NCI-H2171 (cell line): ENCODE measurements at places on chromosomes 3 and 15.

- peak; percentile 43 for DNase-seq
These were observed 2.1 kb upstream of the GNAT1 start for GRCh38 chr3:50189274-50189673.

- no peak for DNase-seq
These were observed 110.1 kb downstream of the MOBP start for GRCh38 chr3:39577541-39577940.

- DNase-seq: no peak
These were observed 8.9 kb downstream of the ECE2 start for GRCh38 chr3:184284696-184285095.

GRCh38 chr3:71127052-71127831, 456.3 kb downstream of the FOXP1 start:
- DNase-seq: no peak

DNA sequence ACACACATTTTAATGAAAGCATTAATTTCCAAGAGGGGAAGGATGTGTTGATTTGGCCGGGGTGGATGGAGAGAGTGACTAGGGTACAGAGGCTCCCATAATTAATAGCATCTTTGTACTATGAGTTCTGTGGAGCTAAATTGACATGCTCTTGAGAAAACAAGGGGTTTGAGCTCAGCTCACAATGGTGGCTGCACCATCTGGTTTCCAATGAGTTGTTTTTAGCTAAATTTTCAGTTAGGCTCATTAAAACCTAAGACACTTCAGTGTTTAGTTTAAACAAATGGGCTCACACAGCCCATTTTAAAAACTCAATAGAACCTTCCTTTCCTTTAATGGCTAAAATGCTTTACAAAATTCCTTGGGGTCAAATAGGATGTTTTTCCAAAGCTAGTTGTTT, 199.7 kb downstream of the TNIK start:
- DNase-seq: no peak

- DNase-seq: no peak
These were observed 77.0 kb downstream of the SLC9A9 start for GRCh38 chr3:143771258-143771657.

DNA sequence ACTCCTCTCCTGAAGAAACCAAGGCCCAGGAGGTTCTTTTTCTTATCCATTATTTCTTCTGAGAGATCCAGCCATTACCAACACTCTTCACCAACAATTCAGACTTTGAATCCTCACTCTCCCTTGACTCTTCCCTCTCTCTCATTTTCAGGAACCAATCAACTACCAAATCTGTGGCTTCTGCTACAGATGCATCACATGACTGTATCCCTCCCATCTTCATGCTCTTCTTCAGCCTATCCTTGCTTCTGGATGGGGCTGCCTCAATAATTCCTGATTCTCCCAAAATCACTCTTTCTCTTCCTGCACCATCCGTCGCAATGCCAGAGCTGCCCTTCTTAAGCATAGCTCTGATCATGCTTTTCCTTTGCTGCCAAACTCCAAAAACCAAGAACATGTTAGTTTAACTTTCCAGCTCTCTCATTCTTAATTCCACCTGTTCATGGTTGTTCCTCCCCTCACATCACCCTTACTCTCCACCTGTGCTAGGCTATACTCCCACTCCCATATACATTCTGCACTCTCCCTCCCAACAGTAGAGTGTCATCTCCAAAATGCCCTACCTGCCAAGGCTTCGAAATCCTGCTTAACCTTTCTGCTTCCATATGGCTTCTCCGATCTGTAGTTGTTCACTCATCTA, 13.5 kb downstream of the PLD1 start:
- DNase-seq: no peak

- peak; percentile 36 for DNase-seq
These were observed at the start of gene KAT2B for GRCh38 chr3:20039765-20040547. Gene KAT2B, plus strand, starts transcription at chr3:20040446. Its CDS starts 32 bp downstream, at chr3:20040478.
